ENCODE measurements at places on chromosomes 12 and 14.
A peak's percentile ranks its signal among the peaks of the same experiment; 100 is the strongest.

DNA sequence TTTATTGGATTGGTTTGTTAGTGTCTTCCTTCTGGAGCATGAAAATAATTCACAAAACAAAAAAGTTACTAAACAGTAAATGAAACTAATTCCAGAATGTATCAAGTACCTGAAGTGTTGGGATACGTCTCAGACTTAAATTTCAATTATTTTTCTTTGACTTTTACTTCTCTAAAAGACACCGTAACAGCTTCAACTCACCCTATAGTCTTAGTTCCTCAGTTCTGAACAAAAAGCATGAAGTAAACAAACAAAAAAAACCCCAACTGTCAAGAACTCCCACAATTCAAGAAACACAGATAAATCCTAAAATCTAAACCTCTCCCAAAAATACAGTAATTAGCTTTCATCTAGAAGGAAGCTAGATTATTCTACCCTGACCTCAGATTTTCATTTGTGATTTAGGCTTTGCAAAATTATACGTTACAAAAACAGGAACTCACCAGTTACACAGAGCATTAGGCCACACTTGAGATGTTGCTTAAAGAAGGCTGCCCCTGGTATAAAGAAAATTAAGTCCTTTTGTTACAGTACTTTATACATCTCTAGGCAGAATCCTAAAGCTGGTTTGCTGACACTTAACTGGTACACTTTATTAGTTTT lies 10.2 kb downstream of the HEATR5A start:
- DNase-seq, result no peak

GRCh38 chr12:126248871-126249403 lies 1183.7 kb downstream of the AACS start:
- DNase-seq, result no peak

- DNase-seq, result no peak
These were observed 13.0 kb downstream of the PIWIL1 start for GRCh38 chr12:130350715-130351114.

GRCh38 chr12:53236443-53237111 lies 4.6 kb upstream of the RARG start:
- no peak for DNase-seq

GRCh38 chr12:68358532-68359485 lies 26.6 kb upstream of the MDM1 start:
- no peak for DNase-seq

DNA sequence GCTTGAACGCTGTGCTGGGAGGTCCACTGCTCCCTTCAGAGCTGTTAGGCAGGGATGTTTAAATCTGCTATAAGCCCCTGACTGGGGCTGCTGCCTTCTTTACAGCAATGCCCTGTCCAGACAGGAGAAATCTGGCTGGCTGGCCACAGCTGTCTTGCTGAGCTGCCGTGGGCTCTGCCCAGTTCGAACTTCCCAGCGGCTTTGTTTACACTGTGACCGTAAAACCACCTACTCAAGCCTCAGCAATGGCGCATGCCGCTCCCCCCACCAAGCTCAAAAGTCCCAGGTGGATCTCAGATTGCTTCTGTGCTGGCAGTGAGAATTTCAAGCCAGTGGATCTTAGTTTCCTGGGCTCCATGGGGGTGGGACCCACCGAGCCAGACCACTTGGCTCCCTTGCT lies 35.8 kb downstream of the CKAP4 start:
- no peak for DNase-seq

GRCh38 chr12:23760495-23760894 lies 189.0 kb downstream of the SOX5 start:
- DNase-seq, result no peak

- DNase-seq, result no peak
These were observed 306.8 kb upstream of the G2E3 start for GRCh38 chr14:30252151-30252550.

- no peak for DNase-seq
These were observed 6.3 kb downstream of the MGAT4C start for GRCh38 chr12:86249851-86250250.

- DNase-seq, result peak; percentile 93
These were observed 391.0 kb downstream of the ZFP36L1 start for GRCh38 chr14:68401855-68402254.

DNA sequence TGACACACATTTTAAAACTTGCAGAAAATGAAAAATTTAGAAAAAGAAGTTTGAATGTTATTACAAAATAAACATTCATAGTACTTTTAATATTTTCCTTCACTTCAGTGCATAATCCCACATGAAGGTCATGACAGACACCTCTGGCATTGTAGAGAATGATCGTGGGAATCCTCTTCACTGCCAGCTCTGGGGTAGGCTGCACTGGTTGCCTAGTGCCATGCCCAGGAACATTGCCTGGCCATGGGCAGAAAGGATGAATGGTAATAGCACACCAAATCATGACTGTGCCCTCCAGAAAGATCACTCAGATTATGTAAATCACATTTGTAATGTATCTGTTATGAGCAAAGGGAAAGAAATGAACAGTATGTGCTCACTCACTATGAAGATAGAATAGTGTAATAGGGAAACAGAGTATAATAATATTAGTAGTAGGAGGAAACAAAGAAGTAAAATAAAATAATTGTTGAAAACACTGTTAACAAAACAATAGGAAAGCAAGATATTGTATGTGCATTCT lies 161.6 kb downstream of the PLCZ1 start:
- no peak for DNase-seq

GRCh38 chr14:98766818-98767217 lies 505.2 kb downstream of the BCL11B start:
- DNase-seq, result no peak

GRCh38 chr14:75254381-75254822 lies 24.2 kb upstream of the FOS start:
- no peak for DNase-seq

GRCh38 chr12:131217024-131217586 lies 263.4 kb downstream of the ADGRD1 start:
- no peak for DNase-seq

- DNase-seq, result no peak
These were observed 411.1 kb downstream of the TMEM121 start for GRCh38 chr14:105937253-105938054.

DNA sequence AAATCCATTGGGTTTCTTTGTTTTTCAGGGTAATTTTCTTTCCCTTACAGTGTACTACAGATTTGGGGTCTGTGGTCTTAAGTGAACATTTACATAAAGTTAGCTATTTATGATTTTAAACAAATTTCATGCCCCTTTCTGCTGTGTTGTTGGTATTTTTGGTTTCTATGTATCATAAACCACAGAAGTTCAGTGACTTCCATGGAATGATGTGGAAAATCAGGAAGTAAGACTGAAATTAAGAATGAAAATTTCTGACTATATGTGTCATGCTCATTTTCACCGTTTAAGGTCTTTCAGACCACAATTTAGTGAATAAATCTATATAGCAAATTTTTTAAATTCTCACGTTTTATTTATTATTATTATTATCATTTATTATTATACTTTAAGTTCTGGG lies 31.7 kb downstream of the ETV6 start:
- DNase-seq, result no peak

DNA sequence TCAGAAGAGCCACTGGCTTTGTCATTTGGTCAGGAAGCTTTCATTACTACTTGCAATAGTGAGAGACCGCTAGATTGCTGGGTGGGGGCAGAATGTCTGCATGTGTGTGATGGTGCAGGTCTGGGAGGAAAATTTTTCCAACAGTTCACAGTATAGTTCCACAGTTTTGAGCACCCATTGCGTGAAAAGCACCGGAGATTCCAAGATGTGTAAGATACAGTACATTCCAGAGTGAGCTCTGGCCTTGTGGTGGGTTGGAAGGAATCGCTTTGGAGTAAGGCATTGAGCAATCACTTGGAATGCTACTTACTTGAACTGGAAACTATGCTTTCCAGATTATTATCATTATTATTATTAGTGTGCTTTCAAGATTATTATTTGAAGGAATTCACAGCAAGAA lies 47.6 kb upstream of the FRMD6 start:
- no peak for DNase-seq

- no peak for DNase-seq
These were observed 1.5 kb downstream of the BATF start for GRCh38 chr14:75523771-75524171.

DNA sequence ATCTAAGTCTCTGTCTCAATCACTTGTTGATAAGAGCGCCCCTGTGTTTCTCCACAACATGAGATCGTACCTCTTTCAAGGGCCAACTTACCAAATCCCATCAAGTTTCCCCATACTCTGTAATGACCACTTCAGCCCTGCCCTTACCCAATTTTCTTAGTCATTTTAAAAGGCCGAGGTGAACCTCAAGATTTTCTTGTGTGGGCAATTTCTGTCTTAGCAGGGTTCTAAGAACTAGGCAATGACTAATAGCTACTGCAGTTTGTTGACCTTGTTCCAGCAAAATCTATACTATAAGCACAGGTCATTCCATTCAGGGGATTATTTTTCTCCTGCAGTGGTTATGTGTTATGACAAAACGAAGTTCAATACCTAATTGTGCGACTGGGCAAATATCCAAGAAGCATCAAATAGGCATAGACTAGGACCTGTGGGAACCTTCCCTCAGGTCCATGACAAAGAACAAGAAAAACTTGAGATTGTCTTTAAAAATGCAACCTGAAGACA lies 359.8 kb downstream of the PCNX1 start:
- peak; percentile 24 for DNase-seq

- DNase-seq, result no peak
These were observed 209.5 kb upstream of the ARHGAP5 start for GRCh38 chr14:31867570-31867969.

GRCh38 chr12:108611884-108612415 lies 14.1 kb upstream of the TMEM119 start:
- no peak for DNase-seq

DNA sequence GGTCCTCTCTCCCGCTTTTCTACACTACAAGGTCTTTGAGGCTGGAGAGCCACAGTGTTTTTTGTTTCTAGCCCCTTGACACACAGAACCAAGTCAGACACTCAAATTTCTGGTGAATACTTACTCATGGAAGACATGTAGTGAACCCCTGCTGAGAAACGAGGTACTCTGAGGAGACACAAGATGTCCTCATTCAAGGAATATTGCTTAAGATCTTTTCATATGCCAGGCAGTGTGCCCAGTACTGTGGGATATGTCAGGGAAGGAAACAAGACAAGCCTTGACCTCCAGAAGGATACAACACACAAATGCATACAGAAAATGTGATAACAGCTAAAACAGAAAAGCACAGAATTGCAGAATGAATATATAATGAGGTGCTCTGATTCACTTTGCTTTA lies 75.9 kb downstream of the TMTC1 start:
- DNase-seq, result no peak

DNA sequence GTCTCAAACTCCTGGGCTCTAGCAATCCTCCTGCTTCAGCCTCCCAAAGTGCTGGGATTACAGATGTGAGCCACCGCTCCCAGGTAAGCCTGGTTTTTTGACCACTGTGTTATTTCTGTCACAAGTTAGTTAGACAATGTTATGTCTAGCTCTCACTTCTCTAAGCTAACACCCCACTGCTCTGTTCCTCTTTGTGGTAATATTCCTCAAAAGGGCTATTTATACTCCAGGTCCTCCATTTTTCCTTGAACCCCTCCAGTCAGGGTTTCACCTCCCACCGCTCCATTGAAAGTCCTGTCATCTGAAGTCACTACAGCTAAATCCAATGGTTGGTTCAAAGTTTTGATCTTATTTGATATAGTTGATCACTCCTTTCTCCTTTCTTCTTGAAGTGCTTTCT lies 5.1 kb downstream of the IRAK3 start:
- DNase-seq, result no peak

GRCh38 chr14:39451811-39452210 lies 19.6 kb upstream of the FBXO33 start:
- DNase-seq, result no peak

- DNase-seq, result no peak
These were observed 4.3 kb downstream of the CCND2 start for GRCh38 chr12:4277857-4278256.

GRCh38 chr12:4369548-4369947 lies 10.0 kb downstream of the FGF23 start:
- DNase-seq, result no peak

- DNase-seq, result no peak
These were observed 27.0 kb downstream of the ZCCHC8 start for GRCh38 chr12:122473543-122474323.

DNA sequence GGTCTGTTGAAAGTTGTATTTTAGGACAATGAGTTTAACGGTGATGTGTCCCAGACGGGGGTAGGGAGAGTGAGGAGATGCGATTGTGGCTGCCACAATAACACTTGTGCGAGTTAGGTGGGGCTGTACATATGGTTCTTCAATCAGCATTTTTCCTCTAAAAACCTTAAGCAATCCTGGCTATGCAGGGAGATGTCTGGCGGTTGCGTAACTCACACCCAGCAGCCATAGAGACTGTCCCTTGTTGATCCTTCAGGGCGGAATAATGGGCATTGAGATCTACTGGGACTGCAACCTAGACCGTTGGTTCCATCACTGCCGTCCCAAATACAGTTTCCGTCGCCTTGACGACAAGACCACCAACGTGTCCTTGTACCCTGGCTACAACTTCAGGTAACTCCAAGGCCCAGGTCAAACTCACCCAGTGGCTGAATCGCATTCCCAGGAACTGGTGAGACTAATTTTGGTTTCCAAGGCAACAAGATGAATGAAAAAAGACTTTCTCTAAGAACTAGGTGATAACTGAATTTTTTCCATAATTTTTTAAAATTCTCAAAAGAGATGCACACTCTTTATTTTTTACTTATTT lies 34.6 kb downstream of the P2RX7 start:
- DNase-seq, result no peak

GRCh38 chr12:46461907-46462640 lies 89.5 kb upstream of the SLC38A2 start:
- DNase-seq, result no peak

DNA sequence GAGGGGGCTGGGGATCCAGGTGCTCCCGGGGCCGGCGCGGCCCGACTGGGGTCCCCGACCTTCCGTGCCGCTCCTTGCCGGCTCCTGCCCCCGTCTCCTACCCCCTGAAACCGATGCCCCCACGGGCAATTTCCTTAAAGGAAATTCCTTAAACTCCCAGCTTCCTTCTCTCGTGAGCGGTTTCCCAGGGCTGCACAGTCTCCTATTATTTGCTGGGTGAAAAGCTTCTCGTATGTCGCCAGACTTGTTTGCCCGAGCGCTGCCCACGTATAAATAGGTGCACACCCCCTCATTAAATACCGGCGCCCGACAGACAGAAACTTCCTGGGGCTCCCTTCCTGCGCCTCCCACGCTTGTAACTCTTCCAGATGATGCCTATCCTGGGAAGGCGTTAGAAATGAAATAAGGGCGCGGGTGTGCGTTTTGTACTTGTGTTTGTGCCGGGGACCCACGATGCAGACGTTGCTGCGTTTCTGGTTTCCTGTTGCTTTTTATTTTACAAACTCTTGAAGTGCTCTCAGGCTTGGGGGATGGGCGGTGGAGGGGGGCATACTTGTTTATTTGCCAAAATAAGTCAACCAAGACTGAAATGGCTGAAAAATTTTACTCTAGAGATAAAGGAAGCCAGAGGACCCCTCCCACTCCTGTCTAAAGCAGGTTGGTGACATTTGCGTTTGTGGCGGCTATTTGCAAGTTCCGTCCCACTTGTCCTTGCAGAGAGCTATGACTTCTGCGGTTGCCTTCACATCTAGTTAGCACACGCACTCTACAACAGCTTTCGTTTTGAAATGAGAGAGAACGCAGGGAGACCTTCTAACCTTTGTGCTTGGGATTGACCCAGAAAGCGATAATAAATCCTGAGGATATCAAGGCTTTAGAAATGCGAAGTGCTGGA lies 1.0 kb downstream of the HIP1R start:
- DNase-seq, result peak; percentile 57

- DNase-seq, result peak; percentile 56
These were observed 458 bp upstream of the HOXC4 start for GRCh38 chr12:54053003-54053750.

- DNase-seq, result no peak
These were observed 82.2 kb downstream of the ADCK1 start for GRCh38 chr14:77882098-77882497.

GRCh38 chr14:105414456-105415371 lies 4.9 kb upstream of the MTA1 start:
- DNase-seq, result no peak

Data from GM12864 (cell line).